ENCODE measurements at places on chromosomes 16 and 17. TPM values are rescaled to one million over a fixed set of nuclear protein-coding genes. Genes with fewer than 3 reads are reported as not detected.

- DNase-seq = no peak
These were observed 599.2 kb downstream of the MAF start for GRCh38 chr16:79001156-79001967.

DNA sequence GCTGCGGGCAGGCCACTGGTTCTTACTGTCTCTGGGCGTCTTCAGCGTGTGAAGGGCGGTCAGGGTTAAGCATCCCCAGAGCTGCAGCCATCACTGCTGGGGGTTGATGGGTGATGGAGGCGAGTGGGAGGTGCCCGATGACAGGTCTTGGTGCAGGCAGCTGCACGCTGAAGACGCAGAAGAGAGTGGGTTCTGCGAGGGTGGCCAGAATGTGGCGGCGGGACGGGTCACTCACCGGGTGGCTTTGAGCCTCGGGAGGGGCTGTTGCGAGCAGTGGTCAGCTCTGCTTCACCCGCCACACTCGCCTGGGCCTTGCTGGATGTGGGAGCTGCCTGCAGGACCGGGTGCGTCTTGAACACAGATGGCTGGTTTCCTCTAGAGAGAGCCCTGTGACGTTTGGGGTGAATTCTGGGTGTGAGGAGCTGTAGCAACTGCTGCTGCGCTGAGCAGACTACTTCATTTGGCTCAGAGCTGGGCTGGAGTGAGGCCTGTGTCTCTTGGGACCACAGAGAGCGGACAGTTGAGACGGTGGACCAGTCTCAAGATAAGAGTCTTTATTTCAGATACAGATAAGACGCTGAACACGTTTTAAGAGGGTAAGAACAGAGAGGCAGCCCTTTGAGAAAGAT lies 44.6 kb upstream of the ZNF750 start:
- no peak for DNase-seq

DNA sequence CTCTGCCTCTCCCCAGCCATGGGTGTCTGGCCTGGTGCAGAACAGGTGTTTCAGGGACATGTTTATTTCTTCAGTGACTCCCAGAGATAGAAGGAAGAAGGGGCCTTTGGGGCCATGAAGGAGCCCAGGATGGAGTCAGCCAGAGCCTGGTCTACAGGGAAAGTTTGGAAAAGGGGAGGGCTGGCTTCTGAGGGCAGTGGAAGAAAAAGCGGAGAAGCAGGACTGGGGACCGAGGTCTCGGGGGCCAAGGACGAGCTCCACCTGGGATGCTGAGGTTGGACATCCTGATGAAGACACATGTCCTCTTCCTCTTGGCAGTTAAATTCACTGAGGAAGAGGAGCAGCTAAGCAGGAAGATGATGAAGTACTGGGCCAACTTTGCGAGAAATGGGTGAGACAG lies 7.7 kb downstream of the CES2 start:
- no peak for DNase-seq

The NDUFB10 gene
- 116 TPM for total RNA-seq

DNA sequence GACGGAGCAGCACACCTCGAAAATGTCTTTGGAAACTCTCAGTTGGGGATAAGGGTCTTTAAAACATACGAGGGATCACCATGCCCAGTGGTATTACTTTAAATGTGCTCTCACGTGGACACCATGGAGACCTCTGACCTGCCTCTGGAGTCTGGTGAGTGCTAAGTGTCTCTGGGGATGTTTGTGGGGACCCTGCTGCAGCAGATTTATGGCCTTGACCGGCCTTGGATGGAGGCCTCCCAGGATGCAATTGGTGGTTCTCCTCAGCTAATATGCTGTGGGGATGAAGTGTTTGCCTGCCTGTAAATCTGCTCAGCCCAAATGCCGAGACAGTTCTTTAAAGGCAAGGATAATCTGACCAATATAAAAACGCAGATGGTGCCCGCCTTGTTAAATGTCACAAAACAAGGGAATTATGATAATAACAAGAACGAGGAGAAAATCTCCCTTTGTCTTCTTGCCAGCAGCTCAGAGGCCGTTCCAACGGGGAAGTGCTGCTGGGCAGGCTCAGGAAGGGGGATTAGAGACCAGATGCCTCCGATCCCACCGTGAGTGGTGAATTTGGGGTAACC lies 154.4 kb downstream of the ABCC12 start:
- DNase-seq = no peak

GRCh38 chr17:40952154-40952553 lies 14.6 kb downstream of the KRT39 start:
- no peak for DNase-seq

GRCh38 chr17:33464669-33465280 lies 171.7 kb upstream of the ASIC2 start:
- DNase-seq = no peak

GRCh38 chr17:79252886-79253285 lies 178.3 kb downstream of the ENGASE start:
- no peak for DNase-seq

The KCNG4 gene
- not detected for total RNA-seq

GRCh38 chr17:50280801-50281441 lies 6.7 kb downstream of the TMEM92 start:
- DNase-seq = no peak

DNA sequence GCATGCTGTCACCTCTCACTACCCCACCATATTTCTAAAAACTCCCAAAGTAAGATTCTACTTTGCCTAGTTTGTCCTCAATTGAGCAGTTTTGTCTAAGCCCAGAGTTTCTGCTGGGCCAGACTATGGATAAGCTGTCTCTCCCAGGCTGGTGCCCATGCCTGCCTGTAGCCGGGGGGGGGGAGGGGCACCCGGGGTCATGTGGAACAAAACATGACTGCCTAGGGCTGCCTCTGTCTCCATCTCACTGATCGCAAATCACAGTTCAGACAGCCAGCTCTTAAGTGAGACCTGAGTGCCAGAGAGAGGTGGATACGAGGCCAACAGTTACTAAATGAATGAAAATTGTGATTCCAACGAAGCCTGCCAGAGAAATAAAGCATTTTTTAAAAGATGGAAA lies 78.8 kb upstream of the RPRML start:
- DNase-seq = no peak

GRCh38 chr17:80277751-80278671 lies 17.4 kb downstream of the RNF213 start:
- DNase-seq = peak; percentile 76

DNA sequence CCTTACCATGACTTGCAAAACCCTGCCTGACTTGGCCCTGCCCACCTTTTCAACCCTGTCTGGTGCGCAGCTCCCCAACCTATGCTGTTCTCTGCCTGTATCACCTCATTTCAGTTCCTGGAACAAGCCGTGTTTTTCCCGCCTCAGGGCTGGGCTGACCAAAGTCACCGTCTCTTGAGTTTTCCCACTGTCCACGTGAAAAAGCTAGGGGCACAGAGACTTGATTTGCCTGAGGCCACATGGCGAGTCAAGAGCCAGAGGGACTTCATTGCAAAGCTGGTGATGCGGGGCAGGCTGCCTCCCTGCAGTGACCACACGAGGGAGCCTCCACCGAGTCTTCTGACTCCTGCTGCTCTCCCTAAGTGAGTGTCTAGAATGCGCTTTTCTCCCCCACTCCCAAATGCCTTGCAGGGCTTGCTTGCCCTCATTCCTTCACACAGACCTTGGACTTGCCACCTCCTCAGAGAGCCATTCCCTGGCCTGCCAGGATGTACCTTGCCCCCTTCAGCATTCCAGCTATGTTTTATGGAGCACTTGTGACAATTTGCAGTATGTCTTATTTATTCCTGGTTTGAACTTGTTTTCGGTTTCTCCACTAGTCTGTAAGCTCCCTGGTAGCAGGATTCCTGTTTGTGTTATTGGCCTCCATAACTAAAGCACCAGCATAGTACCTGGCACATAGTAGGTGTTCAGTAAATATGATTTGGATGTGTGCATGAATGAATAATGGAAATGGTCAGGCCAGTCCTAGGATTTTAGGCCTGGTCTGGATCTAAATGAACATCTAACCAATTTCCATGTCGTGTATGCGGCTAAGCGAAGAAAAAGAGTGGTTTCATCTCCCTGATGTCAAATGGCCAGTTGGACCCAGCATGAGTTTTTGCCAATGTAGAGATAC lies 252.3 kb downstream of the SNX29 start:
- no peak for DNase-seq

The IL21R gene
- total RNA-seq = 0.24 TPM

DNA sequence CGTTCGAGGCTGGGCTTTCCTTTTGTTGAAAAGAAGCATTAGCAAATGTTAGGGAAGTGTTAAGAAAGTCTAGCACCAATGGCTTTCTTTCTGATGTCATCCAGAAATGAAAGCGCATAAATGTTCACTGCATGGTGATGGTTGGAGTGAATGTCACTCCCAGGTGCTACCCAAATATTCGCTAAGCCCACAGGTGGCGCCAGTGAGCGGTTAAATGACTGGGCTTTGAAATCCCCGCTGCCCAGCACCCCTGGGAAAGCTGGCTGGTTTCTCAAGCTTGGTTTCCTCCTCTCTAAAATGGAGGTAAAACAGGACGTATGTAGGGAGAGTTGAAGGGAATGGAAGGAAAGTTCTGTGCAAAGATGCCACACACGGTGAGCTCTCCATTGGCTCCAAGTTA lies 104.4 kb downstream of the IRX5 start:
- DNase-seq = no peak
